ENCODE measurements at places on chromosomes 13 and 19.

GRCh38 chr19:17419621-17420474 is at the start of gene MVB12A:
Gene MVB12A (plus strand): TSS chr19:17420047. CDS start chr19:17420136, 89 bp downstream.
- DNase-seq: peak; percentile 98

GRCh38 chr19:10295305-10295846 is 5.6 kb downstream of the ICAM5 start:
- DNase-seq: no peak

DNA sequence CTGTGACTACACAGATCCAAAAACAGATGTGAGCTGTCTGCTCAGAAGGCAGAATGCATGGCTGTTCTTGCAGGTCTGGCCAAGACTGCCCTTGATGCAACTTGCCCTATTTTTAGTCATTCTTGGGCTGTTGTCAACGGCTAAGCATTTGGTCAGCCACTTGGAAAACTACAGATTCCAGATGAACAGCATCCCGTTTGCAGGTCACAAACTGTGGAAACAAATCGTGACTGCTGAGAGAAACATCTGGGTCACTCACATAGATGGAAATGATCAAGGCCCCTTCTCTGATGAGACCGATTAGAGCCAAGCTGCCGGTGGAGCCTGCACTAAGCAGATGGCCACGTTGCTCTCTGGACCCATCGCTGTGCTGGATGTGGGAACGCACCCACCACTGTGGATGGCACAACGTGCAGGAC is 15.4 kb upstream of the METTL21C start:
- DNase-seq: no peak

GRCh38 chr13:19382111-19382510 is 179.2 kb downstream of the TPTE2 start:
- no peak for DNase-seq

- no peak for DNase-seq
Measured at GRCh38 chr13:20053891-20054290, 95.4 kb downstream of the ZMYM2 start.

DNA sequence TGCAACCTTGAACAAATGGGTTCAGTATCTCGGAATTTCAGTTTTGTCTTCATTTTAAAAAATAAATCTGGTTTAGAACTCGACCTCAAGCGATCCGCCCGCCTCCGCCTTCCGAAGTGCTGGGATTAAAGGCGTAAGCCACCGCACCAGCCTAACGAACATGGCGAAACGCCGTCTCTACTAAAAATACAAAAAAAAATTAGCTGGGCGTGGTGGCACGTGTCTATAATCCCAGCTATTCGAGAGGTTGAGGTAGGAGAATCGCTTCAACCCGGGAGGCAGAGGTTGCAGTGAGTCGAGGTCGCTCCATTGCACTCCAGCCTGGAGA is 571 bp downstream of the ZNF302 start:
- DNase-seq: no peak

DNA sequence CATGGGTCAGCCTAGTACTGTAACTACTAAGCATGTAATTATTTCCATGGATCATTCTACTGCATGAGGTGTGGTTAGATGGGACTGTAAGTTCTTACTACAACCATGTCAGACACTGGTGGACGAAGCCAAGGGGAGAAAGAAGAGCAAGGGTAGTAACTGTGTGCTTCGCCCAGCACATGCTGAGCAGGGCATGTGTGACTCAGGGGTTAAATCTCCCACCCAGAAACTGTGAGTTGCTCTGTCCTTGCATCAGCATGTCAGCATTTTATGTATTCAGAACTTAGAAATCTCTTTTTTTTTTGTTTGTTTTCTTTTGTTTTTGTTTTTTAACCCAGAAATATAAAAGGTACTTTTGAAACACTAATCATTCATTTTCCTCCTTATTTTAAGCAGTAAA is 436.6 kb upstream of the KLF12 start:
- no peak for DNase-seq
